Activated CD4-positive, alpha-beta memory T cell treated with anti-CD3 and anti-CD28 coated beads for 36 hours (primary cell): ENCODE measurements at places on chromosomes 4 and X. TPM values are rescaled to one million over a fixed set of nuclear protein-coding genes. Genes with fewer than 3 reads are reported as not detected.

PGAM4 gene
- total RNA-seq, result 1.9 TPM

CYTL1 gene
- total RNA-seq, result not detected

GABRG1 gene
- not detected for total RNA-seq

RBM47 gene
- total RNA-seq, result 1.7 TPM

FAM53A gene
- total RNA-seq, result 1.4 TPM

GDPD2 gene
- not detected for total RNA-seq

ENPEP gene
- not detected for total RNA-seq

YY2 gene
- 0.78 TPM for total RNA-seq

GJB1 gene
- total RNA-seq, result not detected

MAGEA12 gene
- not detected for total RNA-seq

RIPPLY1 gene
- total RNA-seq, result not detected

TREX2 gene
- 1.1 TPM for total RNA-seq

CYSLTR1 gene
- 1.8 TPM for total RNA-seq

MAGED4B gene
- total RNA-seq, result 1.9 TPM

GUCY1A1 gene
- not detected for total RNA-seq

DNA sequence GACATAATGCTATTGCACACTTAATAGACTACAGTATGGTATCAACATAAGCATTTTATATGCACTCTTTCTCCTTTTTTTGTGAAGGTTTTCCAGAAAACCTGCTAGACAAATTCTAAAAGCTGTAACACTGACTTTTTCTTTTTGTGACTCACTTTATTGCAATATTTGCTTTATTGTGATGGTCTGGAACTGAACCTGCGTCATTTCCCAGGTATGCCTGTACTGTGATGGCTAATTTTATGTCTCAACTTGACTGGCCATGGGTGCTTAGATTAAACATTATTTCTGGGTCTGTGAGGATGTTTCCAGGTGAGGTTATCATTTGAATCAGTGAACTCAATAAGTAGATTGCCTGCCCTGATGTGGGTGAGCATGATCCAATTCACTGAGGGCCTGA, 35.5 kb upstream of the LAMP2 start:
- DNase-seq, result no peak
- H3K36me3 ChIP-seq, result no peaks in the 10 kb centered on the region
- H3K4me3 ChIP-seq, result no peak overlapping the region
- no peak overlapping the region for H3K27ac ChIP-seq

DNA sequence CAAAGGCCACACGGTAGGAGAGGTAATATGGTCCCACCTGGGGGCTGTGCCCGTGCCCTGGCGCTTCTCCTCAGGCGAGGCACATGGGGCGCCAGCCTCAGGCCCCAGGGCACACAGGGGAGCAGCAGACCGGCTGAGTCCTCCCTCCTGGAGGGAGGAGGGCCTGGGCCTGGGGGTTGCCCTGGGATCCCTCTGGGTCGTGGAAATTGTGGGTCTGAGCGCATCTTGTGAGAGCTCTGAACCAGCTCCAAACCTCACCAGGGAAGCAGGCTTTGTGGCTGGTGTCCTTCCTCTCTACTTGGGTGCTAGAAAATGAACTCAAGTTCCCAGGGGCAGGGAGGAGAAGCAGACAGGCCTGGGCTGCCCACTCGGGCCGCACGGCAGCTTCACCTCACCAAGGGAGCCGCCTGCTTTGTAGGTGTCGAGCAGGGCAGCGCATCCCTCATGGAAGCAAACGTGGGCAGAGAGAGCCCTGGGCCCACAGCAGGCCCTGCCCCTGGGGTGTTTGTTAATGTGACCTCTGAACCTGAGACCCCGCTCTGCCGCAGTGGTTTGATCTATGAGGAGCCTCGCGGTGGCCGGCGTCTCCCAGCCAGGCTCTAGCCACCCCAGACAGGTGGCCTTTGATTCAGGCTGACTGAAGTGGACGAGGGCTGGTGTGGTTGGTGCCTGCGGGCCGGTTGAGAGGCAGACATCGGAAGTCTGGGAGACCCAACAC, 10.8 kb downstream of the HTRA3 start:
- DNase-seq, result no peak
- H3K4me3 ChIP-seq, result no peak overlapping the region
- no peak overlapping the region for H3K27ac ChIP-seq
- no peaks in the 10 kb centered on the region for H3K36me3 ChIP-seq
- no peaks in the 10 kb centered on the region for H3K4me1 ChIP-seq

GRCh38 chr4:168177546-168178149, 85.3 kb downstream of the ANXA10 start:
- H3K4me3 ChIP-seq, result no peak overlapping the region
- H3K27ac ChIP-seq, result no peak overlapping the region
- no peaks in the 10 kb centered on the region for H3K4me1 ChIP-seq

DNA sequence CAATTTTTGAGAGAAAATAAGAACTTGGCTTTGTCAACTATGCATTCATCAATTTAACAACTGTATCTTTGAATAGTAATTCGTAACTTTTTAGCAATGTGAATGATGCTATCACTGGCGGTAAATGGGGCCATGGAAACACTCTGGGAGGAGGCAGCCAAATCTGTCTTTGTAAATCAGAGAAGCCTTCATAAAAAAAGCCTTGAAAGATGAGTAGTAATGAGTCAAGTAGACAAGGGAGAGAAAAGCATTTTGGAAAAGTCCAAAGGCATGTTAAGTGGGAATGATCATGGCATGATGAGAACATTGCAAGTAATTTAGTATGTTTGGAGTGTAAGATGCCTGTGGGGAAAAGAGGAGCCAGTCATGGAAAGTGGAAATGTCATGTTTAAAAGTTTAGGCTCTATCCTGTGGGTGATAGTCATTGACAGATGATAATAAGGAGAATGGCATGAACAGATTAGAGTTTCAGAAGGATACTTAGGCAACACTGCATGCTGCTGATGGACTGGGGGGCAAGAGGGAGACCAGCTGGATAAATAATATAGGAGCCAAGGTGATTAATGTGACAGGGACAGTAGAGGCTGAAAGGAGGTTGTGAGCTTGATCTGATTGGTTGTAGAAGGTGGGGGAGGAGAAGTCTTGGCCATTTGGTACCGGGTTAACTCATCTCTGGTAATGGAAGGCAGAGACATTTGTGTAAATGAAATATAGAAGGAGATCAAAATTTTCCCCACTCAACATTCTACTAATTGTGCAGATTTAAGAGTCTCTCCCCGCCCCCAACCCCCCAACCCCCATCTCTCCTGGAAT, 16.3 kb downstream of the SPRY1 start:
- no peaks in the 10 kb centered on the region for H3K27me3 ChIP-seq
- no peak overlapping the region for H3K27ac ChIP-seq
- no peak overlapping the region for H3K4me3 ChIP-seq
- peaks cover 26% of the 10 kb centered on the region for H3K4me1 ChIP-seq
- no peaks in the 10 kb centered on the region for H3K36me3 ChIP-seq
- DNase-seq, result no peak

GRCh38 chrX:119130911-119131310, 3.3 kb upstream of the KIAA1210 start:
- no peaks in the 10 kb centered on the region for H3K36me3 ChIP-seq
- no peak for DNase-seq

DNA sequence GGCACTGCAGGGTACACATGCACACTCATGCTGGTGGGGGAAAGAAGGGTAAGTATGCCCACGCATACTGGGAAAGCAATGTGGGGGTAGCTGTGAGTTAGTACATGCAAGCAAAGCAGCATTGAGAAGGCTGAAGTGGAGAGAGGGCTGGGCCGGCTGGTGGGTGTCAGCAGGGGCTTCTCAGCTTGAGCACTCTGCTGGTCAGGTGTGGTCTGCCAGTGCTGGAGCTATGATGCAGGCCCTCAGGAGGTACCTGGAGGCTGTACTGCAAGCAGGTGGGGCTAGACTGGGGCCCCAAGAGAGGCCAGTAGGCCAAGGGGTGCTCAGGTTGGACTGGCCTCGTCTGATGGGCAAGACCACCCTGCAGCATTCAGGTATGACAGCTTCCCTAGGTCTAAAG, 61.9 kb upstream of the SERPINA7 start:
- H3K4me1 ChIP-seq, result no peaks in the 10 kb centered on the region
- no peaks in the 10 kb centered on the region for H3K36me3 ChIP-seq
- H3K4me3 ChIP-seq, result no peak overlapping the region
- H3K27me3 ChIP-seq, result no peaks in the 10 kb centered on the region
- H3K27ac ChIP-seq, result no peak overlapping the region
- DNase-seq, result no peak

DNA sequence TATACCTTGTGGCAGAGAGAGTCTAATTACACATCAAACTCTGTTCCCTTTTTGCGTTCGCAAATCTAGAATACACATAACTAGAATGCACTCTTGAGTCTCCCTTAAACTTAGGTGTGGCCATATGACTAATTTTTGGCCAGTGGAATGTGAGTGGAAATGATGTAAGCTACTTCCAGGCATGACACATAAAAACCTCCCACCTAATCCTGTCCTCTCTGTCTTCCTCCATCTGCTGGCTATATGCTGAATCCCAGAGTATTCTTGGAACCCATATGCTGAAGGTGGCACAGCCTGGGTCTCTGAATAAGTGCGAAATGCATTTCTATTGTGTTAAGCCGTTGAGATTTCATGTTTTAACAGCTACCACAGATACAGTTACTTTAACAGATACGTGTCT, 269.9 kb upstream of the NRK start:
- H3K36me3 ChIP-seq, result no peaks in the 10 kb centered on the region
- no peak overlapping the region for H3K27ac ChIP-seq
- H3K4me1 ChIP-seq, result no peaks in the 10 kb centered on the region
- no peaks in the 10 kb centered on the region for H3K27me3 ChIP-seq
- no peak overlapping the region for H3K4me3 ChIP-seq

DNA sequence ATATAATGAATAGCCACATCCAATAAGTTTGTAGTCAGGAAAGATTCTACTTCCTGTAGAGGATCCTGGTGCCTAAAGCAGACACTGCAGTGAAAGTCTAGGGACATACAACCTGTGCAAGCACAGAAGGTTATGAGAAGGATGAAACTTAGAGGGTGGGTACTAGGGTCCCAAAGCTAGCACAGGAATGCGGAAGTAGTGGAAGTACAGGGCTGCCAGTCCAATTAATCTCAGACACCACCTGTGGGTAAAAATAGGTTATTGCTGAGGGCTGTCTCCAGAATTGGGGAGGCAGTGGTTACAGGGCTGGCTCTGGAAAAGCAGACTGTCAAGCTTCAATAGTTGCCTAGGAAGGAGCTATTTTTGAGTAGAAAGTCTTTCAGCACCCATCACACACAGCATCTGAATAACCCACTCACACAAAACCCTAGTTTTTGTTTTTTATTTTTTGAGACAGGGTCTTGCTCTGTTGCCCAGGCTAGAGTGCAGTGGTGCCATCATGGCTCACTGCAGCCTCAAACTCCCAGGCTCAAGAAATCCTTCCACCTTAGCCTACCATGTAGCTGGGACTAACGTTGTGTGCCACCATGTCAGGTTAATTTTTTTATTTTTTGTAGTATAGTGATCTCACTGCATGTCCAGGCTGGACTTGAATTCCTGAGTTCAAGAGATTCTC, 50.8 kb upstream of the ELF2 start:
- peaks cover 7% of the 10 kb centered on the region for H3K4me1 ChIP-seq
- H3K4me3 ChIP-seq, result no peak overlapping the region
- H3K27ac ChIP-seq, result no peak overlapping the region
- no peaks in the 10 kb centered on the region for H3K36me3 ChIP-seq
- H3K27me3 ChIP-seq, result no peaks in the 10 kb centered on the region

GRCh38 chr4:159542296-159542695, 439.4 kb downstream of the RAPGEF2 start:
- no peaks in the 10 kb centered on the region for H3K27me3 ChIP-seq
- H3K4me3 ChIP-seq, result no peak overlapping the region
- no peaks in the 10 kb centered on the region for H3K36me3 ChIP-seq
- H3K27ac ChIP-seq, result no peak overlapping the region
- no peaks in the 10 kb centered on the region for H3K4me1 ChIP-seq

GRCh38 chr4:100842856-100843255, 325.0 kb upstream of the EMCN start:
- no peaks in the 10 kb centered on the region for H3K36me3 ChIP-seq
- H3K27me3 ChIP-seq, result peaks cover 4% of the 10 kb centered on the region
- no peaks in the 10 kb centered on the region for H3K4me1 ChIP-seq

DNA sequence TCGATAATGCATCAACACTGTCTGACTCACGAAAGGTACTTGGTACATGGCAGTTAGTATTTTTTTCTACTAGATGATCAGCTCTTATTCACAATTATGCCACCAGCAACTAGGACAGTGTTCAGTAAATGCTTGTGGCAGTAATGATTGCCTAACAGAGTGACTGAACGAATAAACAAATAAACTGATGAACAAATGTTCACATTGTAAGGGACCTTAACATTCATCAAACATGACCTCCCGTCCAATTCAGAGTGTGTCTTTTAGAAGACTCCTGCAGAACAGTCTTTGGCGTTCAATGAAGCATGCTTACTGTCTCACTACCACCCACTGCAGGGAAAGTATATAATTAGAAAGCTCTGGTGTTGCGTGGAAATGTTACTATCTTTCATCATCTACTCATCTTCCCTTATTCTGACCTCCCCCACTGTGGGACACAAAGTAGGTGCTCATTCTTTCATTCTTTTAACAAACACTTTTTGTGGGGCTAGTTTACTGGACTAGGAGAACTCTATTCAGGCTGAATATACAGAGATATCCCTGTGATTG, 319.3 kb downstream of the RAB28 start:
- H3K27me3 ChIP-seq, result no peaks in the 10 kb centered on the region
- H3K36me3 ChIP-seq, result no peaks in the 10 kb centered on the region

DNA sequence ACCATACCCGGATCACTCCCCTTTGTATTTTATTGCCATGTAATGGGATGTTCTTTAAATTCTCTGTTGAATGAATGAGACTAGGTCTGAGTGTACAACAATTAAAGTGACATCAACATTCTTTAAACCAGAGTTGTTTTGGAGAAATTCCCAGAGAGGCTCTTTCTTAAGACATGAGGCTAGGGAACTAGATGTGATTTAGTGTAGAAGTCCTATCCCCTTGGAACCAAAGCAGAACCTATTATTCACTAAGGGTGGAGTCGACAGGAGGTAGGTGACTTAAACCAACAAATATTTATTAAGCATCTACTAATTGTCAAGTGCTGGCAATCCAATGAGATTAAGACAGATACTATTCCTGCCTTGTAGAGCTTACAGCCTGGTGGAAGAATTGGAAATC, 1.7 kb downstream of the EIF1AX start:
- peaks cover 27% of the 10 kb centered on the region for H3K36me3 ChIP-seq
- H3K4me1 ChIP-seq, result peaks cover 49% of the 10 kb centered on the region

GRCh38 chrX:95718746-95719145, 965.9 kb upstream of the DIAPH2 start:
- DNase-seq, result no peak
- no peak overlapping the region for H3K27ac ChIP-seq
- H3K36me3 ChIP-seq, result no peaks in the 10 kb centered on the region
- H3K27me3 ChIP-seq, result no peaks in the 10 kb centered on the region

- no peaks in the 10 kb centered on the region for H3K4me1 ChIP-seq
- H3K27ac ChIP-seq, result no peak overlapping the region
- peaks cover 6% of the 10 kb centered on the region for H3K27me3 ChIP-seq
Measured at GRCh38 chr4:14708574-14708973, 293.7 kb upstream of the CPEB2 start.

DNA sequence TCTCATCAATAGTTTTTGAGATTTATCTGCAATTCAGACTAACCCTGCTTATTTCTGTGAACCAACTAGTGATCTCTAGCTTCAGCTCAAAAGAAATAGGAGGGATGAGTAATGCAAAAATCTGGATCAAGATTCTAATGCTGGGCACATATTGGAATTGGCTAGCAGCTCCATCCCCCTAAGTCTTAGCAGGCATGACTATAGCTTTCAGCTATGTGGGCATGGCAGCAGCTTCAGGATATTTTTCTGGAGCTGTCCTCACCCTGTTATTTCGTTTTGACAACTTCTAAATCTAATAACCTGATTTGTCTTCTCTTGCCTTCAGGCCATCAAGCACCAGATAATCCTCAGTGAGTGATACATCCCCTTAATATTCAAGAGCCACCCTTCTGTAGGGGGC, 50.8 kb upstream of the GNPDA2 start:
- H3K27ac ChIP-seq, result no peak overlapping the region
- no peak for DNase-seq
- H3K4me1 ChIP-seq, result no peaks in the 10 kb centered on the region
- no peaks in the 10 kb centered on the region for H3K36me3 ChIP-seq
- peaks cover 3% of the 10 kb centered on the region for H3K27me3 ChIP-seq
